ENCODE measurements at places on chromosomes 12 and 14.

DNA sequence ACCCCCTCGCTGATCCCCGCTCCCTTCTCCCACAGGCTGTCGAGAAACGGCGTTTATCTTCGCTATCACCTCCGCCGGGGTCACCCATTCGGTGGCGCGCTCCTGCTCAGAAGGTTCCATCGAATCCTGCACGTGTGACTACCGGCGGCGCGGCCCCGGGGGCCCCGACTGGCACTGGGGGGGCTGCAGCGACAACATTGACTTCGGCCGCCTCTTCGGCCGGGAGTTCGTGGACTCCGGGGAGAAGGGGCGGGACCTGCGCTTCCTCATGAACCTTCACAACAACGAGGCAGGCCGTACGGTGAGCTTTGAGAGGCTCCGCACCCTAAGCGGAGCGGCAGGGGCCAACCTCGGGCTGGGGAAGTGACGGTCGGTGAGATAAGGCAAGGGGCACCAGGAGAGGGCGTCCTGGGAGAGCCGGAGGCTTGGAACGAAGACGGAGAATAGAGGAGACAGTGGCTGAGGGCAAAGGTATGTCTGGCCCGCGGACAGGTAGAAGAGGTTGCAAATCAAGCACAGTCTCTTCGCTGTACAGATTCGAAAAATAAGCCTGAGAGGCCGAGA, 2.3 kb downstream of the WNT1 start:
- DNase-seq: peak; percentile 26

- DNase-seq: no peak
These were observed 489 bp downstream of the CEP290 start for GRCh38 chr12:88141425-88141773.

GRCh38 chr12:82652071-82652470, 34.6 kb upstream of the TMTC2 start:
- no peak for DNase-seq

GRCh38 chr14:56342494-56342942, 224.3 kb downstream of the PELI2 start:
- DNase-seq: no peak

DNA sequence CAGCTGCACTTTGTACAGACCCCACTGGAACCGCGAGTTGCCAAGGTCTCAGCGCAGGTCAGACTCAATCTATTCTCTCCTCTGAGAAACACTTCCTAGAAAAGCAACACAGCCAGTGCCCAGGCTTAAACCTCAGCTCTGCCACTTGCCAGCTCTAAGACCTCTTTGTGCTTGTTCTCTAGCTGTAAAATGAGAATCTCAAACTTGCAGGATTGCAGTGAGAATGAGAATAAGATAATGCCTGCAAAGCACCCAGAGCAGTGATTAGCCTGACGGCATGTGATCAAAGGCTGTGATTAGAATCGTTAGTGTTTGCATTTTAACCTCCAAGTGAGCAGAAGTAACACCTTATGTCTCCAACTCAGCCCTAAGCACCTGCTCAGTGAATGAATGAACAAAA, 21.3 kb downstream of the ANO2 start:
- no peak for DNase-seq

DNA sequence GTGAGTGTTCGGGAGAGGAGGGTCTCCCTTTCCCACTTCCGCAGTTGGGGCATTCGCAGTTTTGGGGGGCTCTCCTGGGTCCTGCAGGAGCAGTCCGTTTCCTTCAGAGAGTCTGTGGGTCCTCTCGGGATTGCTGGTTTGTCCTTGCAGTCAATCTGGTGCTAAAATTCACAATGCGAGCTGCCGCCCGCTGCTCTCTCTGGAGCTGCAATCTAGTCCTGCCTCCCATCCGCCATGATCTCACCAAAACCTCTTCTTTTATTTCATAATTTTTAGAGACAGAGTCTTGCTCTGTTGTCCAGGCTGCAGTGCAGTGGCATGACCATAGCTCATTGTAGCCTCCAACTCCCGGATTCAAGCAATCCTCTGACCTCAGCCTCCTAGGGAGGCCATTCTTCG, 22.5 kb downstream of the RNFT2 start:
- no peak for DNase-seq

DNA sequence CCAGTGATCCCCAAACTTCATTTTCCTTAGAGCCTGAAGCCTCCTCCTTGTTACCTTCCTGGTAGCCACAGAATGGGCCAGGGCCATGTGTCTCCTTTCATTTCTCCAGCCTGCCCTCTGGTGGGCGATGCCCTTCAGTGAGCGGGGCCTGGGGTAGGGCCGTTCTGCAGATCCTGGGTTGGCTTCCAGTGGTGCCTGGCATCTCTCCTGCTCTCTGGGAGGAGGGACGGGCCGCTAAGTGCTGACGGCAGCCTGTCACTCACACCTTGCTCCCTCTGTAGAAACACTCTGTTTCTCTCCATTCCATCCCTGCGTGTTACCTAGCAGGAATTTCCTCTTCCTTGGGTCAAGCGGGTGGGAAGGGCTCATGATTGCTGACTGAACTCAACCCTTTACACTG, 232.1 kb downstream of the CACNA1C start:
- DNase-seq: peak; percentile 78

DNA sequence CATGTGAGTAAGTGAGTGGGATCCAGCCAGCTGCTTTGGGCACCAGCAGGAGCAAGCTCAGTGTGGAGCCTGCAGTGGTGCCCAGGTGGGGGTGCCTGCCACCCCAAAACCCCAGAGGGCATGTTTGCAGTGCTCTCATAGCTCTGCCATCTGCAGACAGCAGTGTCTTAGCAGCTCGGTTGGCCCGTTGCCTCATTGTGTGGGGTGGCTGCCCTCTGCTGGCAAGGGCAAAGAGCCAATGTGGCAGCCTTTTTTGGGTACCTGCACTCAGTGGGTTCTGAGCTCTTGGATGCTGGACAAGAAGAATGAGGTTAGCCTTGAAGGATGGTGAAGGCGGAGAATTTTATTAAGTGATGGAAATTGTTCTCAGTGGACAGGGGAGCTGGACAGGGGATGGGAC, 52.3 kb downstream of the NEUROD4 start:
- no peak for DNase-seq

DNA sequence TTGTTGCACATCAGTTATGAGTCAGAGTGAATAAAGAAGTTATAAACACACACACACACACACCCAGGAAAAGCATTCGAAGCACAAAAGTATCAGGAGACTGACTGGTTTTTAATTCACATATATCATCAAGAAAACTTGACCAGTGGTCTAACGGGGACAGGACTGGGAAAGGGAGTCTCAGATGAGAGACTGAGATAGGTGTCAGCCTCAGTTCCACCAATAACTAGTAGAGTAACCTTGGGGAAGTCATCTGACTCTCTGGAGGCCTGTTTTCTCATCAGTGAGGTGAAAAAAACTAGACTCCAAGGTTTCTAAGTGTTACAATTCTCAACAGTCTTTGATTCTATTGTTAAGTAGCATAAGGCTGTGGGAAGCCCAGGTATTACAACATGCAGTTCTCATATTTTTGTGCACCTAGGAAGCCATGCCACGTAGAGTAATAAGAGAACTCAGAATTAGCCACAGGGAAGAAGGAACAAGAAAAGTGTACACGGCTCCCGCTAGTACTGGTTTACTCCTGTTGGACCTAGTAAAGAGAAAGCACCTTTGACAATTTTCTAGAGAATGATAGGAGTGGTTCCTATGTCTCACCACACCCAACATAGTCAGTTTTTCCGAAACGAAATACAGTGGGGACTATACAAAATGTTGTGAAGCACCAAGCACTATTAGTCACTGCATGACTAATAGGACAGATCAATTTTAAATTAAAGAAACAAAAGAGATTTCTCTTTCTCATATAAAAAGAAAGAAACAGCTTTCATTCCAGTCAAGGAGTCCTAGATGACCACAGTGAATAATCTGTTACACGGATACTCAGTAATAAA, 5.0 kb downstream of the PPTC7 start:
- no peak for DNase-seq

DNA sequence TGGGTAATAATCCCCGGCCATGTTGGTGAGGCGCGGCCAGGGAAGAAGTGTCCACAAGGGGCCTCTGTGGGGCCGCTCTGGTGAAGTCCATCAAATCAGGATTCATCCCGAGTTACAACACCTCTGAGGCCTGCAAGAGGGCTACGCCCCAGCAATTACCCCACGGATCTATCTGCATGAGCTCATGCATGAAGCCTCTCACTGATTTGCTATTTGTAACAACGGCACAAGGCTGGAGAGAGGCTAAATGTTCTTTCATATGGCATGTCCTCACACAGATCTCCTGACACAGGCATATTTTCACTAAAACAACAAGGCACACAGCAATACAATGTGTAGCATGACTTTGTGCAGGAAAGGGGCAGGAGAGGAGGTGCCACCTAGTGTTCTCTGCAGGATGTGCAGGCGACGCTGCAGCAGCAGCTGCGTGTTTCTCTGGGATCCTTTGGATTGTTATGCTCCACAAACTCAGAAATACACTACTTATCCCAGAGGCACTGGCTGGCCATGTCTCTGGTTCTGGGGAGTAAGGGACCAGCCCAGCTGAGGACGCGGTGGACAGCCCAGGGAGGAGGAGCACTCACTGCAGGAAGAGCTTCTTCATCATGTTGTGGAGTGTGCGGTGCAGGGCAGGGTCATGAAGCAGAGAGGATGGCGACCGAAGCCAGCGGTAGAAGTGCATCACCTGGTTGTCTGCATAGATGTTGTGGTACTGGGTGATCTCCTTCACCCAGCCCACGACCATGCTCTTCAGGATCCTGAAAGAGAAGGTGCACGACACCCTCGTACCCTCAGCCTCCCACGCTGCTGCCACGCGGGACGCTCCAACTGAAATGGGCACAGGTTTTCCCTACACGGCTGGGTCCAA, 20.2 kb downstream of the P2RX2 start:
- DNase-seq: no peak

GRCh38 chr12:32467959-32468863, 68.9 kb downstream of the FGD4 start:
- DNase-seq: no peak

GRCh38 chr12:112214064-112214463, 88.7 kb downstream of the TRAFD1 start:
- DNase-seq: no peak

- peak; percentile 10 for DNase-seq
These were observed 6.9 kb downstream of the RTRAF start for GRCh38 chr14:51996148-51996746.

GRCh38 chr14:25461780-25462179, 411.8 kb upstream of the STXBP6 start:
- DNase-seq: no peak

DNA sequence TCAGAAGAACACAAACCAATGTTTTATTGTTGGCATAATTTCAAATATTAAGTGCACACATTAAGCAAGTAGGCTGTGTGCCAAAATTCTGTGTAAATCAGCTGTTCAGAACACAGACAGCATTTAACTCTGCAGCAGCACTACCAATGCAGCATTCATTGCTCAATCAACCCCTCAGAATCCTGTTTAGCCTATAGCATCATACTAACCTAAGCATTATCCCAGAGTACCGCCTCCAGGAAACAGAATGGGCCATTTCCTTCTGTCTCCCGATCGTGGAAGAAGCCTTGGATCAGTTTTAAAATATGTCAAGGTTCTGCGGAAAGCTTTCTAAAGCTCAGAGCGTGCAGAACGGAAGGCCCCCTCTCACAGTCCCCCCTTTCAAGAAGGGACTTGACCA, 3.3 kb downstream of the IL26 start:
- no peak for DNase-seq

- no peak for DNase-seq
These were observed 17.3 kb downstream of the KCNK10 start for GRCh38 chr14:88305528-88306322.

- no peak for DNase-seq
These were observed 383.4 kb downstream of the VRK1 start for GRCh38 chr14:97180304-97181200.

DNA sequence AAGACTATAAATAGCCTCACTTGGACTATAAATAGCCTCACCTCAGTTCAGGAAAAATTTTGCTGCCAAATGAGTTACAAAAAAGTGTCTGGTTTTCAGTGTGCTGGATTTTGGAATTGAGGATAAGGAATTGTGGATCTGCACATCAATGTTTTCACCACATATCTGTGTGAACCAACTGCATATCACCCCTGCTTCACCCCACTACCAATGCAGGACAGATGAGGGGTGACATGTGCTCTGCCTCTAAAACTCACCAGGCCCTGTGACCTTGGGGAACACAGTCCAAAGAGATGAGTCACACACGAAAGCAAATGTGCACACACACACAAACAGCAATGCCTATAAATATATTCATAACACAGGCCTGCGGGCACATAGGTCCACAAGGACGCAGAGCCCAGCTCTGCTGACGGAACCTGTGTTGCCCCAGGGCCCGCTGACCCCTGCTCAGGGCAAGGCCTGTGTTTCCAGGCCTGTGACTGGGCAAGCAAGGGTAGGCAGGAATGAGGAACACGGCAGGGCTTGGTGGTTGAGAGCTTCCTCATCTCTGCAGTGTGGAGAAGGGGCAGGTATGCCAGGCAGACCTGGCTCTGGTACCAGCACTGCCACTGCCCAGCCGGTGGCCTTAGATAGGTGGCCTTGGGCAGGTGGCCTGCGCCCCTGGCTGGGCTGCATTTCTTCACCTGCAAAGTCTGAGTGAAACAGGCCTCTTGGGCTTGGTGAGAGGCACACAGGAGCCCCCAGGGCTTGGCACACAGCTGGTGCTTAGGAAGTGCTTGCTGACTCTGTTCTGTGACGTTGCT, 82.4 kb downstream of the ARL6IP4 start:
- DNase-seq: no peak

- DNase-seq: no peak
These were observed 501.6 kb downstream of the EGLN3 start for GRCh38 chr14:33449268-33449667.

GRCh38 chr14:105529319-105529568, 2.9 kb downstream of the TMEM121 start:
- no peak for DNase-seq
